K562 (cell line): ENCODE measurements at places on chromosomes 1 and 21.

GRCh38 chr21:36241717-36242116, 78.3 kb upstream of the MORC3 start:
- no peak for DNase-seq

GRCh38 chr1:229864686-229865230, 202.3 kb upstream of the GALNT2 start:
- no peak for DNase-seq

DNA sequence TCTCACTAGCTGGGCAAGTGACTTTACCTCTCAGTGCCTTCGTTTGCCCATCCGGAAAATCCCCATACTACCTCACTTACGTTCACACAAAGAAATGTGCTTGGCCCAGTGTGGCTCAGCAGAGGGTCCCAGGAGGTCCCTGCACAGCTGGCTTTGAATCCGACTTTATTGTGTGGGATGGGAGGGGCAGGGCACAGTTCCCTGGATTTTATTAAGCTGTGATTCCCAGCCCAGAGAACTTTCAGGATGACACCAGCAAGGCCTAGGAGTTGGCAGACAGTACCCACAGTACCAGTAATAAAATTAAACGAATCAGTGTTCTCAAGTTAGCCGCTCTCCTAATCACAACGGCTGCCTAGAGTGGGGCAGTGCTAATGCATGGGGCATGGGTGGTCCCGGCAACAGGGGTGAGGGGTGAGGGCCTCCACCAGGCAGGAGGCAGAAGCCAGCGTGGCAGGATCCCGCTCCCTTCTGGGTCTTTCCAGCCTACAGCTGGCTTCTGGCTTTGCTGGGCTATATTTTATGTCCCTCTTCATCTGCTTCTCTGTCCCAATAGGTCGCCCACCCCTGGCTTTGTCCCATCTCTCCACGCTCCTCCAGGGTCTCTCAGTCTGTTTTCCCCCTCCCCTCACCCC, 74.9 kb downstream of the VWA5B1 start:
- no peak for DNase-seq

DNA sequence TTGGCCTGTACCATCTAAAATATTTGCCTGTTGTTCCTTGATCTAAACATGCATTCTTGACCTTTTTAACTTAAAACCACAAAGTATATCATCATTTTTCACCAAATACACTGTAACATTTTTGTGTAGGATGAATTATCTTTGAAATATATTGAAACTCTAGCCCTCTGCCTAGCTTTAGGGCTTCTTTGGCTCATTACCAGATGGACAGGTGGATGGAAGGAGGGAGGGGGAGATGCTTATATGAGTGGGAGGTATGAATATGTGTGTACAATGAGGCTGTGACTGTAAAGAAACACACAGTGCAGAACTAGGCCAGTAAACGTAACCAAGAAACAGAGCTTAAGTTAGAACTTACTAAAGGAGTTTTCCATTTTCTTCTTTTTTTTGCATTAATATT, 118.5 kb downstream of the ESRRG start:
- no peak for DNase-seq

DNA sequence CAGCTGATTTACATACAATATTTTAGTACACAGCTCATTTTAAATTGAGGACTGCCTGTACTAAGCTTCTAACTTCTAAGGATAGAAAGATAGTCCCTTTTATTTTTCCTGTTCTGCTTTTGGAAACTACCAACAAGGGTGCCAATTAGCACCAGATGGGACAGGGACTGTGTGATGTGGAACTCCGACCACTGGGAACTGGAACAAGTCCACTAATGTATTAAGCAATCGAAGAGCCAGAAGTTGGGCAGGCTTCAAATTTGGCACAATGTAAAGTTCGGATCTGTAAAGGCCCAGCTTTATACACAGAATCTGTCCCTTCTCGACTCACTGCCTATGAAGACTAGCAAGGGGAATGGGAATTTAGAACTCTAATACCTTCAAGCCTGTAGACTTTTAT, 149.3 kb downstream of the ZC3H11B start:
- no peak for DNase-seq

DNA sequence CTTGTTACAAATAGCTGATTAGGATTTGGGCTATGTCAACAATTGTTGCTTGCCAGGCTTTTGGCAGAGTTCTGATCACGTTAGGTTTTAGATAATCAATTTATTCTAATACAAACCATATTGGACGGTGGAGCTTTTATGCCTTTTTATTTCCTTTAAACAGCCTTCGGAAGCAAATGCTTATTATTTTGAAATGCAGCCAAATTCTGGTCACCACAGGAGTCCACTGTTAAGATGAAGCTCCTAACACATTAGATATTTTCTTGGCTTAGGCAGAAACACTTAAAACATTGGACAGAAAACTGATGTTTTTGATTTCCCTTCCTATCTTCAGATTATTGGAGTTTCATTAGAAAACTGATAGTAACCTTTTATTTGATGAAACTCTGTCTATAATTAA, 82.9 kb downstream of the CENPF start:
- no peak for DNase-seq

DNA sequence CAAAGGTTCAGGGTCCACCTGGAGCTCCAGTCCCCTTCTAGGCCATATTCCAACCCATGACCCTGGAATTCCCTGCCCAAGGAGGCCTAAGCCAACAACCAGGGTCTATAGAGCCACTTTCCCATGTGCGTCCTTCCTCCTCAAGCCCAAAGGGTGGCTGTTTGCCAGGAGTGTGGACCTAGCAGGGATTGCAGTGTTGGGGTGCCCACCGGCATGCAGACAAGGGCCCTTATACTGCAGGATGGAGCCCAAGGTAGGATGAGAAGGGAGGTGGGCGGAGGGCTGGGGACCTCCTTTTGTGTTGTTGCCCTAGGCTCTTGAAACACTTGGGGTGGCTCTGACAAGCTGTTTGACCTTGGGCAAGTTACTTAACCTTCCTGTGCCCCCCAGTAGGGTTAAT, 19.7 kb upstream of the ADGRB2 start:
- no peak for DNase-seq

DNA sequence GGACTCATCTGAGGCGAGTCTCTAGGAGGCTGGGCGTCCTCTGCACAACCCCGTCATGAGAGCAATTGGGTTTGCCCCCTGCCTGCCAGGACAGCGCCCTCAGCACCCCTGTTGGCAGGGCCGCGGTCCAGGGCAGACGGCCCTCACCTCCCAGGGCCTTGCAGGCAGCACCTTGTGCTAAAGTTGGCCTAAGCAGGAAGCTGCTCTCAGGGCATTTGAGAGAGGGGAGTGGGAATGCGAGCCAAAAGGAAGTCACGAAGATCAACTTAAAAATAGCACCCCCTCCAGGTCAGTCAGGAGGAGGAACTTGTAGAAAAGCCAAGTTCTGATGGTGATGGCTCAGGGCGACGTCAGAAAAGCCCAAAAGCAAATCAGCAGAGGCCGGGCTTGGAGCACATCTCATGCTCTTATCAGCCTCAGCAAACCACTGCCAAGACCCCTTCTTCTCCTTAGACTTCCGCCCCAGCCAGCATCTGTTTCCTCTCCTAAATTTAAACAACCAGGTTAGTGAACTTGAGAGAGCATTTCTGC, 12.6 kb upstream of the ADORA3 start:
- peak; percentile 60 for DNase-seq

- DNase-seq: no peak
Measured at GRCh38 chr1:212007178-212007577, 28.2 kb downstream of the INTS7 start.

- DNase-seq: no peak
Measured at GRCh38 chr1:231634323-231635013, 7.9 kb downstream of the DISC1 start.

GRCh38 chr1:1763657-1764621, 14.3 kb downstream of the NADK start:
- no peak for DNase-seq

GRCh38 chr1:62922006-62922405, 138.1 kb downstream of the ATG4C start:
- no peak for DNase-seq

GRCh38 chr1:1996207-1996651, 7.4 kb downstream of the CFAP74 start:
- DNase-seq: no peak

DNA sequence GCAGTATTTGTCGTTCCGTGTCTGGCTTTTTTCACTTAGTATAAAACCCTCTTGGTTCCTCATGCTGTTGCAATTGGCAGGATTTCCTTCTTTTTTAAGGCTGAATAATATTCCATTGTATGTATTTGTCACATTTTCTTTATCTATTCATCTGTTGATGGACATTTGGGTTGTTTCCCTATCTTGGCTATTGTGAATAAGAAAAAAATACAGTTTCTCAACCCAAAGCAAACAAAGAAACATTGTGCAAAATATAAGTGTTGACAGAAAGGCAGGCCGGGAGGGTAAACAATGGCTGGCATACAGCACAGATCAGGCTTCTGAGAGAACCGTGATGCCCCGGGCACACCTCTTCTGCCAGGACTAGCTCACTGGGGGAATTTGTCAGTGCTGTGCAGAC, 26.9 kb downstream of the NENF start:
- DNase-seq: no peak

GRCh38 chr1:215405211-215405610, 161.9 kb upstream of the KCTD3 start:
- no peak for DNase-seq

DNA sequence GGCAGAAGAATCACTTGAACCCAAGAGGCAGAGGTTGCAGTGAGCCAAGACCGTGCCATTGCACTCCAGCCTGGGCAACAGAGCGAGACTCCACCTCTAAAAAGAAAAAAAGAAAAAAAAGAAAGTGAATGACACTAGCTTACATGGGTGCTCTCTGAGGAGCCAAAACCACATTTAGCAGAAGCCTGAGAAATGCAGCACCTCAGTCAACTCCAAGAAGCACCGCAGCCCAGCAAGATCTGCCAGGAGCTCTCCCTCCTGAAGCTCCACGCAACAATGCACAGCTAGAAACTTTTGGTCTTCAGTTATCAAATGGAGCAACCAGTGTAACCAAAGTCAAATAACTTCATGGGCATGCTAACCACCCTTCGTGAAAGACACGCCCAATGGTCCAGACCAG, 229.1 kb downstream of the SETD4 start:
- no peak for DNase-seq

DNA sequence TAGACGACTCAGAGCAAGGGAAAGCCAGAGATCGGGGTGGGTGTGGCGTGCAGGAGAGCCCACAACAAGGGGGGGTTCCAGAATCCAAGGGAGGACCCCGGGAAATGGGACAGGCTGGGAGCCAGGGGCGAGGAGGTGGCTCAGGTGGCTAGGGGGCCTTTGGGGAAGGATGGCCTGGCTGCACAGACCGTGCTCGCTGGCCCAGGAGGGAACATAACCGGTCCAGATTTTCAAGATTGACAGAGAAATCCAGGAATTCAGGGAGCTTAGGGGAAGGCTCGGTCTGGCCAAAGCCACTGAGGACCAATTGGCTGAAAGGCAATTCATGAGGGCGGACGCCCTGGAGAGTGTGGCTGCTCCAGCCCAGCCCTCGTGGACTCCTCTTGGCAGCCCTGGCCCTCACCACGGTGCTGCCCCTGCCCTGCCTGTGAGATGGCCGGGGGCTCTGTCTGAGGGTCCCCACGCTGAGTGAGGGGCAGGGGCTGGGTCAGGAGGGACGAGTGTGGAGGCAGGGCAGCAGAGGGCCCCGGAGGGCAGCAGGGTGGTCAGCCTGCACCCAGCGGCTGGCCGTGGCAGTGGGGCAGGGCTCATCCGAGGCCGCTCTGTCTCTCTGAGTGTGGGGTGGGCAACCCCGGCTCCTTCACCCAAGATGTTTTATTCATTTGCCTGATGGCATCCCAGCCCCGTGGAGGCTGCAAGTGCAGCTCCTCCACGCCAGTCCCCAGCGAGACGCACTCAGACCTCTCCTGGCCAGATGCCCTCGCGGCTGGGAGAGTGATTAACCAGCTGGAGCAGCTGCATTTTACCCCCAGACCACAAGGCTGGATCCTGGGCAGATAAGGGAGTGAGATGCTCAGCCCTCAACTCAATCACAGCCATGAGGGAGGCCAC, 5.6 kb upstream of the LRRC3 start:
- DNase-seq: no peak
